ENCODE measurements at places on chromosomes 13 and 19.

DNA sequence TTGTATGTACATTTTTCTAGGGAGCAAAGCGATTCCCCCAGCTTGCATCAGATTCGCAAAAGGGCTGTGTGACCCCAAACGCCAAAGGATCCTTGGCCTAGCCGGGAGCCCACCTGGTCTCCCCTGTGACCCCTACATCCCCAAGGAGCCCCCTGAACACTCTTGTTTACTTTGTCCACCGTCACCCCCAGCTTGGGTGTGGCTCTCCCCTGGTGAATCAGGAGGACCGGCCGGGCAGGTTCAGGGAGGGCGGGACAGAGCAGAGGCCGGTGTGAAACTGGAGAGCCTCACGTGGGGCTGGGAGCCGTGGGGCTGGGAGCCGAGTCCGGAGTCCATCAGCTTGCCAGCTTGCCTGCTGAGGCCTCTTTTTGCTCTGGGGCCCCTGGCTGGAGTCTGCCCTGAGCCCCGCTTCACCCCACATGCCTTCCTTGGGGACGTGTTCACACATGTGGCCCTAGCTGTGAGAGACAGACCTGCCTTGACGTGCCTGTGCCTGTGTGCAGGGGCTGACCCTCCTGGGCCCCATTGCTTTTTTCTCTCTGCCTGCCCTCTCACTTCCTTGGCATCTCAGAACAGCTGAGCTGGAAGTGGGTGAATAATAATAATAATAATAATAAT, 2.0 kb downstream of the ITPKC start:
- peak overlapping the region; percentile 96 for H3K27ac ChIP-seq
- DNase-seq, result peak; percentile 64
- no peaks in the 10 kb centered on the region for H3K27me3 ChIP-seq
- peaks cover 5% of the 10 kb centered on the region for H3K36me3 ChIP-seq

DNA sequence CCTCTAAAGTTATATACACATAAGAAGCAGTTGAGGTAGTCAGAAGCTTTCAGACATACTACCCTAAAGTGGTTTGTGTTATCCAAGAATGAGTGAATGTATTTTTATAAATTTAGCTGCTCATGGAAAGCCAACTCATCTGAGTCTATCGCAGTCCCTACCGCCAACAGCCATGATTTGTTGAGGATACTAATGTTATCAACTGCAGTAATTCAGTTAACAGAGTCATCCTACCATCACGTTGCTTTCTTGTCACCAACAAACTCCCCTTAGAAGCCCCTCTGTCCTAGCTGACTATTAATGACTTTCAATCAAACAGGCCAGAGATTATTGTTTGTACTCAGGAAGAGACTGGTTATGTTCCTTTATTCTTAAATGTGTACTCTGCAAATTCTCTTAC, 169.9 kb downstream of the DCT start:
- no peak overlapping the region for H3K27ac ChIP-seq
- no peak overlapping the region for H3K4me3 ChIP-seq
- no peak for DNase-seq
- H3K36me3 ChIP-seq, result no peaks in the 10 kb centered on the region

DNA sequence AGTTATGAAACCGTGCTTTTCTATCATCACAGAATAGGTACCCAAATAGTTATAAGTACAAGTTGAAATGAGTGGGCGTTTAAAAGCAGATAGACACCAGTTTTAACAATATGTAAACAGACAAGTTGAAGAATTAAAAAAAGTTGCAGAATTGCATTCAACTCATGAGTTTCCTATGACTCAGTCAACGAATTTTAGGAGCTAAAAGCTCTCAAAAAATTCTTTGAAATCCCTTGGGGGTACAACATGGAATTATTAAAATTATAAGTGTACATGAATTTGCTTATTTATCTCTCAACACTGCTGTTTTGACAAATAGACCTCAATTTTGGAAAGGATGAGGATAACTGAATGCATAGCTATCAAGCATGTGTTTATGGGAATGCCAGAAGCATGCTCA, 693.4 kb downstream of the PCDH9 start:
- no peak overlapping the region for H3K27ac ChIP-seq
- DNase-seq, result no peak
- no peaks in the 10 kb centered on the region for H3K27me3 ChIP-seq
- no peaks in the 10 kb centered on the region for H3K36me3 ChIP-seq
- H3K4me3 ChIP-seq, result no peak overlapping the region
- no peaks in the 10 kb centered on the region for H3K4me1 ChIP-seq

DNA sequence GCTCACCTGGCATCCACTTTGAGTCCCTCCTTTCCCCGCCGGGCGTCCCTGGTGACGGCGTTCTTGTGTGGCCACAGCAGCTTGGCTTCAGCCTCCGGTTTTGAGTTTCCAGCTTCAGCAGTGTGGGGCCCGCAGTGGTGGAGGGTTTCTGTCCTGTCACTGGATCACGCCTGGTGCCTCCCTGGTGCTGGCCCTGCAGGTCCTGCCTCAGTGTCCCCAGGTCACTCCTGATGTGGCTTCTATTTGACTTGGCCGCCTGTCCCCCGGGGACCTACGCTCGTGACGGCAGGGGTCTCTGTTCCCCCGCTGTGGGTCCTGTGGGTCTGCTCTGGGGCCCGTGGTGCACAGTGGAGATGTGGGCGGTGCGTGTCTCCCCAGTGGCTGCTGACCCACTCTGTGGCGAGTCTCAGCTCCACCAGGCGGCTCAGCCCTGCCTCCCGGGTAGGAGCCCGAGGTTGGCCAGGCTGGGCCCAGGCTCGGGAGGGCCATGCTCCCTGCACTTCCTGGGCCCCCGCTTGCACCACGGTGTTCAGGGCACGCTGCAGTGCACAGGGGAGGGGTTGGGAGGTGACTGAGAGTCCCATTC, 1.9 kb downstream of the ATP4B start:
- H3K27me3 ChIP-seq, result no peaks in the 10 kb centered on the region
- H3K36me3 ChIP-seq, result no peaks in the 10 kb centered on the region
- H3K4me3 ChIP-seq, result no peak overlapping the region
- peak; percentile 4 for DNase-seq
- H3K27ac ChIP-seq, result no peak overlapping the region
- no peaks in the 10 kb centered on the region for H3K4me1 ChIP-seq

DNA sequence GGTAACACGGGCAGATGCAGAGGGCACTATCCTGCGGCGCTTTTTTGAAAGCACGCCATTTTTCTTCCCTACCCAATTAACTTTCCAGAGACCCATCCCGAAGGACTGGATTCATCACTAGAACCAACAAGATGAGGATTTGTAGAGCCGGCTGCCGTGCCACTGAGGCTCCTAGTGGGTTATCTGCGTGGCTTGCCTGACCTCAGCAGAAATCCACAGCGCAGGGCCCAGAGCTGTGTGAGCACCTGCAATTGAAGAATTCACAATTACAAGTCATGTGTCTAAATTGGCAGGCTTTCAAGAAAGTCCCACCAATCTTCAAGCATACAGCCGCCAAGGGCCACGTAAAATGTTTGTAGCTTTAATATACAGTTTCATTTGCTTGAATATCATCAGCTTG, 75.5 kb downstream of the ALOX5AP start:
- peaks cover 15% of the 10 kb centered on the region for H3K4me1 ChIP-seq
- no peak overlapping the region for H3K4me3 ChIP-seq
- no peaks in the 10 kb centered on the region for H3K36me3 ChIP-seq
- H3K27me3 ChIP-seq, result no peaks in the 10 kb centered on the region
- no peak overlapping the region for H3K27ac ChIP-seq
- DNase-seq, result no peak

GRCh38 chr13:21123956-21124355, 52.4 kb downstream of the SKA3 start:
- no peaks in the 10 kb centered on the region for H3K4me1 ChIP-seq
- no peak overlapping the region for H3K27ac ChIP-seq

DNA sequence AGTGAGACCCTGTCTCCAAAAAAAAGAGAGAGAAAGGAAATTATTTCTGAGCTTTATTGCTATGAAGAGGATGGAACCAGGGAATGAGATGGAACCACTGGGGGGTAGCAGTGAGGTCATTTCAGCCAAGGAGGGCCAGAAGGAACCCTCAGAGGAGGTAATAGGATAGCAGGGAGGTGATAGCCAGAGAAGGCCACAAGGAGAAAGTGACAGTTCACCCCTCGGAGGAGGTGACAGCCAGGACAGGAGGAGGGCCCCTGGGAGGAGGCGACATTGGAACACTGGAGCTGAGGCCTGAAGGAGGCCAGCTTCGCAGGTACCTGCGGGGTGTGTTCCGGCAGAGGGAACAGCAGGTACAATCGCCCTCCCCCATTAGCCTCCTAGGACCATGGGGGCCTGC, 675 bp upstream of the PGPEP1 start:
- no peaks in the 10 kb centered on the region for H3K27me3 ChIP-seq
- no peak for DNase-seq
- no peaks in the 10 kb centered on the region for H3K4me1 ChIP-seq
- H3K27ac ChIP-seq, result peak overlapping the region; percentile 72
- H3K4me3 ChIP-seq, result peak overlapping the region; percentile 92
- H3K36me3 ChIP-seq, result no peaks in the 10 kb centered on the region

- peaks cover 55% of the 10 kb centered on the region for H3K4me1 ChIP-seq
- H3K4me3 ChIP-seq, result no peak overlapping the region
- no peak for DNase-seq
- H3K36me3 ChIP-seq, result no peaks in the 10 kb centered on the region
Observed at GRCh38 chr19:4987256-4987655, 18.3 kb downstream of the KDM4B start.

- H3K36me3 ChIP-seq, result no peaks in the 10 kb centered on the region
- no peak for DNase-seq
- H3K27ac ChIP-seq, result no peak overlapping the region
- H3K4me3 ChIP-seq, result no peak overlapping the region
- no peaks in the 10 kb centered on the region for H3K4me1 ChIP-seq
- no peaks in the 10 kb centered on the region for H3K27me3 ChIP-seq
Observed at GRCh38 chr13:113788413-113789135, 29.5 kb downstream of the TMEM255B start.

DNA sequence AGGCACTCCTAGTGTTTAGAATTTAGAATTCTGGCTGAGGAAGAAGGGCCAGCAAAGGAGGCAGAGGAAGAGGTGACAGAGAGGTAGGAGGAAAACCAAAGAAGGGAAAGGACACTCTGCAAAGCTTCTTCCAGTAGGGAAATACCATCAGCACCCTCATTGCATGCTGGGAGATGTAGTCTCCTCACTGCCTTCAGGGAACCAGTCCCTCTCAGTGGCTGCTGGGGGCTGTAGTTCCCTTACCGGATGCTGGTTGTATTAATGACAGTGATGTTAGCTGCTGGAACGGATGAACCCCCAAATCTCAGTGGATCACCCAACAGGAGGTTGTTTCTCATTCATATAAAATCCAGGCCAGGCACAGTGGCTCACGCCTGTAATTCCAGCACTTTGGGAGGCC, 10.1 kb downstream of the GRIN2D start:
- no peaks in the 10 kb centered on the region for H3K36me3 ChIP-seq
- no peaks in the 10 kb centered on the region for H3K27me3 ChIP-seq
- DNase-seq, result peak; percentile 58
- H3K27ac ChIP-seq, result no peak overlapping the region
- no peak overlapping the region for H3K4me3 ChIP-seq

DNA sequence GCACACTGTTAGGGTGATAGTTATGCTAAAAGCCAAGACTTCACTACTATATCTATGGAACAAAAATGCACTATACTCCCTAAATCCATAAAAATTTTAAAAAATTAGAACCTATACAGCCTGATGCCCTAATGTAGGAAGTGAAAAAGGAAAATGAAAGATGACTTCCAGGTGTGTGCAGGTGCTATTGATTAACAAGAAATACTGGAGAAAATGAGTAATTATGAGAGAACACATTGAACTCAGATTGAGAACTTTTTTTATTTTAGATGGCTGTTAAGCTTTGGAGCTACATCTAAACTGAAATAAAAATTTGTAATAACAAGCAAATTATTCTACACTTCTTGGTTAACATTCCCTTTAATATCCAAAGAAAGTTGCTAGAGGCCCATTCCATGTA, 1015.7 kb downstream of the PCDH9 start:
- H3K4me1 ChIP-seq, result no peaks in the 10 kb centered on the region
- no peak overlapping the region for H3K27ac ChIP-seq
- no peak for DNase-seq
- no peaks in the 10 kb centered on the region for H3K27me3 ChIP-seq
- no peak overlapping the region for H3K4me3 ChIP-seq

- no peaks in the 10 kb centered on the region for H3K36me3 ChIP-seq
- no peak for DNase-seq
- H3K27ac ChIP-seq, result no peak overlapping the region
Observed at GRCh38 chr13:84265257-84265764, 383.0 kb upstream of the SLITRK1 start.

DNA sequence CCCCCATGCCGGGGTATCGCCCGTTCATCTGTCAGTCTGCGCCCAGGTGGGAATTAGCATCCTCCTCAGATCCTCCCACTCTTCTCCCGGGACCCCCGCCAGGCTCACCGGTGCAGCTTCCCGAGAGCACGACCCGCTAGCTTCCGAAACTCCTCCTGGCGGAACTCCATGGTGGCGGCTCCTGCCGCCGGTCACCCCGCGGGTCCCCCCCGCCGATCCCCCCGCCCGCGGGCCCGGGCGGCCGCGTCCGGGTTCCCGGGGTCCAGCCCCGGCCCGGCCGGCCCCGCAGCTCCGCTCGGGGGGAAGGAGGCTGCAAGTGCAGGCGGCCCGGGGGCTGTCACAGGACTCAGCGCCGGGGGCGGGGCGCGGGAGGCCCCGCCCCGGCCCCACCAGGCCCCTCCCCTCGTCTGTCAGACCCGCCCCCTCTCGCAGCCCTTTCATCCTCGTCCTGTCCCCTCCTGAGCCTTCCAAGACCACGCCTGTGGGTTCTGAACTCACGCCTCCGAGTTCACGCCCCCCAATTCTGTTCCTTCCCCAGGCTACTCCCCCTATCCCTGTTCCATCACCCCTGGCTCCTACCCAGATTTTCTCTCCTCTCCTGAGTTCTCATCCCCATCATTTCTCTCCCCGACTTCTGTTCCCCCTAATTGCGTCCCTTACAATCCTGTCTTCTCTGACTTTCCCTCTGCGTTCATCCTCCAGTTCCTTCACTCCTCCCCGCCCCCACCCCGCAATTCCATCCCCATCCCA, at the start of gene SLC17A7:
SLC17A7 (minus strand) TSS at position 318 of the 750 bp plus-strand sequence; CDS start at position 170, 148 bp downstream.
- H3K27ac ChIP-seq, result peak within 1 kb of the TSS; percentile 49
- peak within 1 kb of the TSS; percentile 63 for H3K4me3 ChIP-seq
- peaks cover 20% of the 10 kb centered on the region for H3K4me1 ChIP-seq
- DNase-seq, result peak; percentile 78

- peaks cover 38% of the 10 kb centered on the region for H3K27me3 ChIP-seq
- no peak overlapping the region for H3K4me3 ChIP-seq
- no peaks in the 10 kb centered on the region for H3K4me1 ChIP-seq
- DNase-seq, result no peak
- no peak overlapping the region for H3K27ac ChIP-seq
Observed at GRCh38 chr19:33690378-33691029, 68.8 kb downstream of the CHST8 start.

- no peak overlapping the region for H3K4me3 ChIP-seq
- H3K27me3 ChIP-seq, result no peaks in the 10 kb centered on the region
- DNase-seq, result no peak
- no peak overlapping the region for H3K27ac ChIP-seq
- H3K4me1 ChIP-seq, result no peaks in the 10 kb centered on the region
Observed at GRCh38 chr19:44990966-44991365, 10.3 kb upstream of the RELB start.
